Lung (tissue), 17 donors: ENCODE measurements at places on chromosomes 3 and 15. TPM values are rescaled to one million over a fixed set of nuclear protein-coding genes. Genes with fewer than 3 reads are reported as not detected.

The ALG1L2 gene
- not detected for total RNA-seq

The CFAP92 gene
- 4.1 TPM for total RNA-seq

The WDR72 gene
- 0.55 TPM for total RNA-seq

The LRRC58 gene
- 40.9 TPM for total RNA-seq

The FRMD5 gene
- total RNA-seq, result 0.83 TPM

The MLF1 gene
- 29.1 TPM for total RNA-seq

The SLC6A11 gene
- not detected for total RNA-seq

The SLC22A14 gene
- total RNA-seq, result not detected

The GOLGA6L7 gene
- total RNA-seq, result not detected

The TICRR gene
- 1.7 TPM for total RNA-seq

The TP63 gene
- total RNA-seq, result 3.1 TPM

The SEMA3G gene
- 30.8 TPM for total RNA-seq

The FAM3D gene
- total RNA-seq, result 14.1 TPM

The VEPH1 gene
- 237 TPM for total RNA-seq

The FOXB1 gene
- total RNA-seq, result not detected

The GP5 gene
- total RNA-seq, result 0.49 TPM

DNA sequence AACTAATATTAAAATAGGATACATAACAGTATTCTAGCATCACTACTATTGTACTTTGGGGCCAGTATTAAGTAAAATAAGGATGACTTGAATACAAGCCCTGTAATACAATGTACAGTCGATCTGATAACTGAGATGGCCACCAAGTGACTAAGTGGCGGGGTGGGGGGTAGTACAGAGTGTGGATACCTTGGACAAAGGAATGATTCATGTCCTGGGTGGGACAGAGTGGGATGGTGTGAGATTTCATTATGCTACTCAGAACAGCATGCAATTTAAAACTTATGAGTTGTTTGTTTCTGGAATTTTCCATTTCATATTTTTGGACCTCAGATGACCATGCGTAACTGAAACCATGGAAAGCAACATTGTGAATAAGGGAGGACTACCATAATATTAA, 46.0 kb downstream of the SLC7A14 start:
- no peak for DNase-seq

GRCh38 chr3:134347551-134347950, 26.7 kb downstream of the AMOTL2 start:
- DNase-seq, result no peak

GRCh38 chr3:184568924-184569829, 7.6 kb downstream of the EPHB3 start:
- DNase-seq, result peak; percentile 100

GRCh38 chr3:5122741-5123706, 932 bp downstream of the ARL8B start:
- peak; percentile 83 for DNase-seq

- DNase-seq, result peak; percentile 16
Observed at GRCh38 chr15:56805466-56806147, 72.3 kb upstream of the ZNF280D start.

DNA sequence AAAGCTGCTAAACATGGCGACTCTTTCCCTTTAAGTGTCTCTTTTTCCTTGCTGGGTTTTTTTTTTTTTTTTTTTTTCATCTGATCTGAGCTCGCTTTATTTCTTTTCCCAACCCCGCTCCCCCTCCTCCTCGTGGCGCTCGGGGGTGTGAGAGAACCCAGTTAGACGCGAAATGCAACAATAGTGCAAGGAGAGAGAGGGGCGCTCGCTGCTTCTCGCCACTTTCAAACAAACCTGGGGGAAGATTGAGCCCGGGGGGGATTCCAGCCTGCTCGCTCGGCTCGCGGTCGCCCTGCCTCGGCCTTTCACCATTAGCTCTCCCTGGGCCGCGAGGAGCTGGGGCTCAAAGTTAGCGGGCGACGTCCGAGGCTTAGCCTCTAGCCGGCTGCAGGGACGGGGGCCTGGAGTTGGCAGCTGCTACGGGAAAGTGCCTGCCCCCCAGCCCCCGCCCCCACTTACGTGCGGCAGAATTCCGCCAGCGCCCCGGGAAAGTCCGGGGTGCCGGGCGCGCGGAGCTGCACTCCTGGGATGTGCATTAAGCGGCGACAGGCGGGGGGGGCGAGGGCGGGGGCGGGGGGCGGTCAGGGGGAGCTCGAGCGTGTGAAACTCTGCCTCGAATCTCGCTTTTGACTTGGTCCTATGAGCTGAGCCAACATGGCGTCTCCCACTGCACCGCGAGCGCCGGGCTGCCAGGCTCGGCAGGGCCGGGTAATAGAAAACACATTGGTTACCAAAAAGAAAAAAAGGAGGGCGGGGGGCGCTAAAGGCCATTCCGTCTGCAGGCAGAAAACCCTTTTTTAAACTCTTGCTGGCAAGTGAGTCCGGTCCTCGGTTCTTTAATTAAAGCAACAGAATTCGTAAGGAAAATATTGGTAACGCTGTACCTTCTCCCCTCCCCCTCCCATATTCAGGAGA, 10.4 kb downstream of the NR2F2 start:
- peak; percentile 89 for DNase-seq

GRCh38 chr15:41777421-41777973, 3.2 kb downstream of the MAPKBP1 start:
- no peak for DNase-seq

GRCh38 chr15:72169921-72170611, 27.5 kb downstream of the GRAMD2A start:
- DNase-seq, result no peak

GRCh38 chr3:162122405-162122804, 625.8 kb downstream of the OTOL1 start:
- DNase-seq, result no peak

DNA sequence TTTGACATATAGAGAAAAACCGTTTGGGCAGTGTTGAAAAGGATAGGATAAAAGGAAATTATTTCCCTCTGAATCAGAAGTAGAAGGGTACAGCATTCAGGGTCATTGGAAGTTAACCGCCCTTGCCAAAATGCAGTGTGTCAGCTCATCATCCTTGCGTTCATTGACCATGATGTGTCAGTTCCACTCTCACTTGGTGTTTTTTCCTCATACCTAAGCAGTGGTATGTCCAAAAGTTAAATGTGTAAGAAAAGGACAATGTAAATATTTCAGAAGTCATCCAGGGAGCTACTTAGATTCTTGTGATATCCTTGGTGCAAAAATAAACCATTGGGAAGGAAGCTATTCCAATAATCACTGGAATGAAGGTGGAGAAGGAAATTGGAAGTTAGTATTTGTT, 50.7 kb downstream of the MAP6D1 start:
- no peak for DNase-seq

- DNase-seq, result no peak
Observed at GRCh38 chr3:154981201-154981600, 98.9 kb upstream of the MME start.

GRCh38 chr3:72181251-72181650, 396.3 kb upstream of the PROK2 start:
- no peak for DNase-seq

GRCh38 chr3:107950417-107950816, 140.4 kb downstream of the CD47 start:
- no peak for DNase-seq

GRCh38 chr15:100276506-100276905, 65.3 kb downstream of the ADAMTS17 start:
- peak; percentile 31 for DNase-seq

- DNase-seq, result no peak
Observed at GRCh38 chr15:50943638-50944037, 35.2 kb downstream of the AP4E1 start.

DNA sequence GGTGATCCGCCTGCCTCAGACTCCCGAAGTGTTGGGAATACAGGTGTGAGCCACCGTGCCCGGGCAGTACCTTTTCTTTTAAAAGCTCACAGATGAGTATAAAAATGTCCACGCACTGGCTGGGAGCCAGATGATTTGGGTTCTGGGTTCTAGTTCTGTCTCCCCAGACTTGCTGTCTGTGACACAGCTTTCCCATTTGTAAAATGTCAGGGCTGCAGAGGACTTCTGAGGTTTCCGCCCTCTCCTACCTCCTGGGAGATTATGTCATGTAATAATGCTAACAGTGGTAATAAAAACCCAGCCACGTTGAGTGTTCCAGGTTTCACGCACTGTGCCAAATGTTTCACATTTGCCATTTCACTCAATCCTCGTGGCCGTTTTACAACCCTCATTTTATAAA, 1.3 kb upstream of the PPP4R2 start:
- DNase-seq, result no peak

DNA sequence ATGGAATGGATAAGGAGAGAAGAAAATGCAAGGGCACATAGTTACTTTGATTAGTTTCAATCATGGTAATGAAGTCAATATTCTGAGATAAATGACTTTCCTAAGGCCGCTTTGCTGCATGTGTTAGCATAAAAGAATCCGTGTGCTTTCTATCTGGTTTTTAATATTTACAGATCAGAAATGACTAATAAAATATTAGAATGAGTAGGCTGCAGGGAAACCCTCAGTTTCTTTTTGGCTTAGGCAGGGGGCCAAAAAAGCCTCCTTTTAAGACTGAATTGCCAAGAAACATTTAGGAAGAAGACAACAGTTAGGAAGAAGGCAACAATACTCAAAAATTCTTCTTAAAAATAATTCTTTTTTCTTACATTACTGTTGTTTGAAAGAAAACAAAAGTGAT, 11.6 kb downstream of the NEK11 start:
- DNase-seq, result no peak

DNA sequence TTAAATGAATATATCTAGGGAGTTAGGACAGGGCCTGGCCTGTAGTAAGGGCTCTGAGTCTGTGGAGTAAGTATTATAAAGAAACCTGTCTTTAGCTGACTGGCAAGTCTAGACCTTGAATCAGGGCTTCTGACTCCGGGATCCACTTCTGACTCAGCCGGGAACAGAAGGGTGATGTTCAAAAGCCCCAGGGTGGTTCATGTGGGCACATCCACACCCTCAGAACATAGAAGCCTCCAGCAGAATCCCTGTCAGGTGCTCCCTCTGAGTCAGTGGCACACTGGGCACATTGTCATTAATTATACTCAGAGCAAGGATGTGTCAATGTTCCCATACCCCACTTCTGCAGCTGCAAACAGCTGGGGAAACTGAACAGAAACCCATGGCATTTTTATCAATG, 26.7 kb upstream of the SNRK start:
- no peak for DNase-seq

DNA sequence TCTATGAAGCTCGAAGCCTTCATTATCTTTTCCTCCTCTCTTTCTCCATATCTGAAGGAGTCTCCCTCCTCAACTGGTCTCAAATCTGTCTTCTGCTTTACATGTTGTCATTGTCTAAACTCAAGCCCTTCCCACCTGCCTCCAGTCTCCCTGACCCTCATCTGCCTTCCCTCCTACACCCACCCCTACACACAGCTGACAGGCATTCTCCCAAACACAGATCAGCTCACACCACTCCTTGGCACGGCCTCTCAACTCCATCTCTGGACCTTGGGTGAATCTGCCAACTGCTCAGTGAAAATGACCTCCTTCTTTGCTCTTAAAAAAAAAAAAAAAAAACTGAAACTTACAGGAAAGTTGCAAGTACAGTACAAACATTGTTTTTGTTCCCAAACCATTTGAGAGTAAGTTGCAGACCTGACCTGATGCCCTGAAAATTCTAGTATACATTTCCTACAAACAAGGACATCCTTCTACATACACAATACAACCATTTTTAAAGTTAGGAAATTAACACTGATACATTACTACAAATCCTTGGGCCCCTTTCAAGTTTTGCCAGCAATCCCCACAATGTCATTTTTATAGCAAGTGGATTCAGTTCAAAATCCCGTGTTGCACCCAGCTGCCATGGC, 49.4 kb upstream of the UBE2E1 start:
- no peak for DNase-seq

DNA sequence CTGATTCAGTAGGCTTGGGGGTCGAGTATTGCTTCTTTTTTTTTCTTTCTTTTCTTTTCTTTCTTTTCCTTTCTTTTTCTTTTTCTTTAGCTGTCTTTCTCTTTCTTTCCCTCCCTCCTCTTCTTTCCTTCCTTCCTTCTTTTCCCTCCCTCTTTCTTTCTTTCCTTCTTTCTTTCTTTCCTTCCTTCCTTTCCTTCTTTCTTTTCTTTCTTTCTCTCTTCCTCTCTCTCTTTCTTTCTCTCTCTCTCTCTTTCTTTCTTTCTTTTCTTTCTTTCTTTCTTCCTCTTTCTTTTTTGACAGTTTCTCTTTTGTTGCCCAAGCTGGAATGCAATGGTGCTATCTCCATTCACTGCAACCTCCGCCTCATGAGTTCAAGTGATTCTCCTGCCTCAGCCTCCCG, 36.0 kb downstream of the TM4SF4 start:
- no peak for DNase-seq

- no peak for DNase-seq
Observed at GRCh38 chr3:10319804-10320203, 1.1 kb downstream of the SEC13 start.

- DNase-seq, result peak; percentile 1
Observed at GRCh38 chr3:127426444-127427153, 138.8 kb upstream of the PRR20G start.

DNA sequence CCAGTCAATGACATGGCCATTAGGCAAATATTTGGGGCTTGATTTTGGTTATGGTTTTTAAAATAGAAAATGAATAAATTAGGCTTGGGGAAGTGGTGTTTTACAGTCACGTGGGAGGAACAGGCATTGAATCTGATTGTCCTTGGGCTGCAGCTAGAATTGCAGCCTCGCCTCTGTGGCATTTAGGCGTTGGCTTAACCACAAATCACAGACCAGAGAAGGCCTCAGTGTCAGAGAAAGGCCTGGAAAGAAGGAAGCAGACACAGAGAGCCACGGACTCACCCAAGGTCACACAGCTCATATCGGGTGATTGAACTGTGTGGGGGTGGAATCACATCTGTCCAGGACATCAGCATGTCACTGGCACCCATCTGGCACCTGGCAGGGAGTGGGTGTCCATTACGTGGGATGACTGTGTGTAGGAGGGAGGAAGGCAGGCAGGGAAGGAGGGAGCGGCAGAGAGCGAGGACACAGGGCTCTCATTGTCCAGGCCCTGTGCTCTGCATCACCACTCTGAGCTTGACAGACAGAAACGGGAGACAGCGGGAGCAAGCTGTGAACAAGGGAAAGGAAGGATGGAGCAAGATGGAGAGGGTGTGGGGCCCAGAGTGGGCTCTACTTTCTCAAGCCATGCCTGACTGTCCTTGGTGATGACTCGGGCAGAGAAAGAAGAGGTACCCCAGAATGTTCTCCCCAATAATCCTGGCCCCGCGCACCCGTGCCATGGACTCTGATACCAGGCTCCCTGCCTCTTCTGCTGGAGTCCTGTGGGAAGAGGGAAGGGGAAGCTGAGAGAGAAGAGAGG, 186.4 kb downstream of the FAM43A start:
- DNase-seq, result no peak
